ENCODE measurements at places on chromosomes 3 and 15.

DNA sequence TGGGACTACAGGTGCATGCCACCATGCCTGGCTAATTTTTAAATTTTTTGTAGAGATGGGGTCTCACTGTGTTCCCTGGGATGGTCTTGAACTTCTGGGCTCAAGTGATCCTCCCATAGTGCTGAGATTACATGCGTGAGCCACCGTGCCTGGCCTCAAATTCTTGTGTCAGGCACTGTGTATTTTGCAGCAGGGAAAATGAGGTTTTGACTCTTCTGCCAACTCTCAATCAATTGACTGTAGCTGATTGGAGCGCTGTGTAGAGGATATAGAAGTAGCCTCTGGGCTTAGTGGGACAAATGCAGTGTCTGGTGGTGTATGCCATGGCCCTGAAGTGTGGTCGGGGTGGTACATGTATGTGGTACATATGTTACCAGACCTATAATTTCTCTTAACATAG is 152.3 kb downstream of the FNDC3B start:
- DNase-seq, result no peak

DNA sequence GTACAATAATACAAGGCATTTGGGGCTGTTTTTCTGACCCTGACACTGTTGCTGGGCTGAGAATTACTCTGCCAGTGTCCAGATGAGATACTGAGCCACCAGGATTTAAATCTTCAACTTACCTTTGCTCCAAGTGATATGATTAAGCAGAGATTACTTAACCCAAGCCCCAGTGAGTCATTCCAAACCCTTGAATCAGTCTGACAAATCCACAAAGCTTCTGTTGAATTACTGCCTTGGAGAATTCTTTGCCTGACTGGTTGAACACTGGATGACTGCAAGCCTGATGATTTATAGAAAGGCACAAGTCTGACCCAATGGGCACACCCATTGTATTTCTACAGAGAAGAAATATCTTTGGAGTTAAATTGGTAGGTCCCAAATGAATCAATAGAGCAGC is 88.2 kb upstream of the TSC22D2 start:
- DNase-seq, result no peak

- DNase-seq, result no peak
Measured at GRCh38 chr3:72950801-72951200, 45.8 kb upstream of the PPP4R2 start.

DNA sequence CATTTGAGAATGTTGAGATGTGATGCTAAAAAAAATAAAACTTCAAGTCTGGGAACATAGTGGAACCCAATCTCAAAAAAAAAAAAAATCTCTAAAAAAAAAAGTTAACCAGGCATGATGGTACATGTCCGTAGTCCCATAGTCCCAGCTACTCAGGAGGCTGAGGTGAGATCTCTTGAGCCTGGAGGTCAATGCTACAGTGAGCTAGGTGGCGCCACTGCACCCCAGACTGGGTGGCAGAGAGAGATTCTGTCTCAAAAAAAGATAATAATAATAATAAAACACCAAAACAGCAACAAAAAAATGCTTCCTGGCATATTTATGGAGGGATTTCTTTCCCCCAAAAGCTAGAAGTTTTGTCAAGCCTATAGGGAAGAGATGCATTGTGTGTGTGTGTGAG is 361.6 kb downstream of the ROBO1 start:
- DNase-seq, result no peak

GRCh38 chr3:77142578-77142977 is 102.7 kb downstream of the ROBO2 start:
- no peak for DNase-seq

DNA sequence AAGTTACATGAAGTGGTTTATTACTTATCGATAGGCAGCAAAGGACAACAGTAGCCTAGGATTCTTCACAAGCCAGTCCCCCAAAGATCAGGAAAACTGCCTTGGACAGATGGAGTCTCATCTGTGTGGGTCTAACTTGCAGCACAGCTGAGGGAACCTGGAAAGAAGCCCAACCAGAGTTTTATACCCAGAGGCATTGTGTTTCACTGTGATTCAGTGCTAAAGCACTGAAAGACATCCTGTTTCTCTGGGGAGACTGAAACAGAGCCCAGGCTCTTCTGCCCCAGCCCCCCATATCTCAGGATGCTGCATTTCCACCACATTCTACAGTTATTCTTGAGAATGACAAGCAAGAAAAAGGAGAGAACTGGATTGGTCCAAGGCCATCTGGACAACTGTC is 48.2 kb upstream of the PYDC2 start:
- DNase-seq, result no peak

- no peak for DNase-seq
Measured at GRCh38 chr3:135495891-135496290, 469.6 kb upstream of the PPP2R3A start.

DNA sequence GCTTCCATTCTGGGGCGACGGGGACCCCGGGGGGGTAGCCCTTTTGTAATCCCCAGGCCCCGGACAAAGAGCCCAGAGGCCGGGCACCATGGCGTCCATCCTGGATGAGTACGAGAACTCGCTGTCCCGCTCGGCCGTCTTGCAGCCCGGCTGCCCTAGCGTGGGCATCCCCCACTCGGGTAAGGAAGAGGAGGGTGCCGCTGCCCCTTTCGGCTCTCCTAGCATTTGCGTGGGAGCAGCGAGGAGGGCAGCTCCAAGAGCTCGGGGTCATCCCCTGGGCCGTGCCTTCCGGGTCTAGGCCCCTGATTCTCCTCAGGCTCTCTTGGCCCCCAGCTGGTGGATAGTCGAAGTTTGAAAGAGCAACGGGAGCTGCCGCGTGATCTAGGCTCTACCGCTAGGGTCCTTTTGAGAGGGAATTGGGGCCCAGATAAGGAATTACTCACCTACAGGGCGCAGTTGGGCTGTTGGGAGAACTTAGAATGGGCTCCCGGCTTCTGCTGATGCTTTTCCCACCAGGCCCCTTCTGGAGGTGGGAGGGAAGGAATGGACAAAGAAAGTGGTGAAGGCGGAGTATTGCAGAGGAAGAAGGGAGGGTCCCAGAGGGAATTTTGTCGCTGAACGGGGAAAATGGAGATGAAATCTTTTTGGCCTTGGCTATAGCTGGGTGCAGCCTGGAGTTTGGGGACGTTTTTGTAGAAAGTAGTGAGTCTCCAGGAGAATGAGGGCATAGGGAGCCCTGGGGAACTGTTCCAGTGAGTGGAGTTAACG is 615 bp downstream of the VPS18 start:
- DNase-seq, result no peak

GRCh38 chr15:44414001-44414400 is 13.4 kb upstream of the CTDSPL2 start:
- DNase-seq, result no peak

DNA sequence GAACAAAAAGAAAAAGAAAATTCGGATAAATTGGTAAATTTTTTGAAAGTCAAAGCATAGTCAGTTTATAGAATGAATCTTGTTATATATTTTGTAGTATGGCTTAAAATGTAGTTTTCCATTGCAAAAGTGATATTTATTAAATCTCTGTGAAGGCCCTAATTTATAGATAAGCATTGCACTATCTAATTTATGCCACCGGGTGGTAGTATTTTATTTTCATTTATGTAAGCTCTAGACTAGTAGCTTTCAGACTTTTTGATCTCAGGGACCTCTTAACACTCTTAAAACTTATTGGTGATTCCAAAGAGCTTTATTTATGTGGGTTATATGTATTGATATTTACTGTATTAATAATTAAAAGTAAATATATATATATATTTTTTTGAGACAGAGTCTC is 133.9 kb upstream of the LRRFIP2 start:
- DNase-seq, result no peak

DNA sequence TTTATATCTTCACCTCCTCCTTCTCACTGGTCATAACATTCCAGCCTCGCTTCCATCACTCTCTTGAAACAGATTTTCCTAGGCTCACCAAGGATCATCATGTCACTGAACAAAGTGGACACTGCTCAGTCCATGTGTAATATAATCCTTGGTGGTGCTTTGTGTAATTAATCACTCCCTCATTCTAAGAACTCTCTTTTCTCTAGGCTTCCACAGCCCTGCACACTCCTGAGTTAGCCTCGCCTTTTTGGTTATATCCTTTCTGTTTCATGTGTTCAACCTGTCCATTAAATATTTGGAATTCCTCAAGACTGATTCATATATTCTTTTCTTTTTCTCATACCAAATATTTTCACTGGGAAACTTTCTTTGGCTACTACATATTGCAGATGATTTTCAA is 440.8 kb downstream of the PYDC2 start:
- DNase-seq, result no peak

Data from stimulated activated CD8-positive, alpha-beta memory T cell treated with anti-CD3 and anti-CD28 coated beads, Interleukin-15, amount 100 ng/mL, for 4 hours (primary cell).